Hematopoietic multipotent progenitor cell treated with erythropoietin and hydrocortisone succinate and interleukin-3 and kit ligand, for 4 days (in vitro differentiated cells): ENCODE measurements at places on chromosomes 16 and 17.

- no peak for DNase-seq
These were observed 52.0 kb upstream of the MMP2 start for GRCh38 chr16:55426865-55427484.

DNA sequence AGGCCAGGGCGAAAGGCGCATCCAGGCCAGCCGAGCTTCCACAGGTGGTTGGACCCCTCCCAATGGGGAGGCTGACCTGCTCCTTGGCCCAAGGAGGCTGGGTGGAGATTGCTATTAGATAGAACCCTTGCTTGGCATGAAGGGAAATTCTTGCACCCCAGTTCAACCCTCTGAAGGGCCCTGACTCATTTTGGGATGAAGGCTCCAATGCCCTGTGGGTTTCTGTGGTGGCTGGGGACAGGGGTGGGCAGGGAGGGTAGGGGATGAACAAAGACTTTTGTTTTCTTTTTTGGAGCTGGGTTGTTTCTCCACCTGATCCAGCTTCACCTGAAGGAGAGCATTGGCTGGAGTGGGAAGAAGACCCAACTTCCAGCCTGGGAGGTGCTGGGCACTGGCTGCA lies 16.7 kb upstream of the TBX21 start:
- no peak for DNase-seq

DNA sequence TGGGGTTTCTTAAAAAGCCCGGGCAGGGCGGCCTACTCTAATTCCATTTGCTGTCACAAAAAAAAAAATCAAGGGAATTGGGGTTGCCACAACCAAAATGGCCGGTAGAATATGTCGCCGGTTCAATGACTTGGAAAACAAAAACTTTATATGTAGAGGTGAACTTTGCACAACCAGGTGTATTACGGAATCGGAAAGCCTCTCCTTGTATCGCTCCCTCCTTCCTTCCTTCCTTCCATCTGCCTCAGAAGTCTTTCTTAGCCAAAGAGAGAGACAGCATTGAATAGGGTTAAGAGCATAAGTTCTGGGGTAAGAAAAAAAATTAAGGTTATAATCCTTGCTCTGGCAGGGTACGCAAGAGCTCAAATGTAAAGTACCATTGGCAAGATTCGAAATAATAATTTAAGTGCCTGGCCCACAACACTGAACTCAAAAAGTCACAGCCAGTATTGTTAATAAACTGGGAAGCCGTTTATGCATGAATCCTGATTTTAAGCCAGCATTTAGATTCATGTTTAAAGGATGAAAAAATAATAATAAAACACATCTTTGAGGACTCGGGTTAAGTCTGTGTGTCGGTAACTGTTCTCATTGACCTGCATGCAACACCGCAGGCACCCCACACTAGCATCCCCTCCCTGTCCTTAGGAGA lies 522 bp upstream of the GLG1 start:
- DNase-seq: no peak

GRCh38 chr17:804541-805435 lies 22.6 kb downstream of the MRM3 start:
- DNase-seq: no peak

DNA sequence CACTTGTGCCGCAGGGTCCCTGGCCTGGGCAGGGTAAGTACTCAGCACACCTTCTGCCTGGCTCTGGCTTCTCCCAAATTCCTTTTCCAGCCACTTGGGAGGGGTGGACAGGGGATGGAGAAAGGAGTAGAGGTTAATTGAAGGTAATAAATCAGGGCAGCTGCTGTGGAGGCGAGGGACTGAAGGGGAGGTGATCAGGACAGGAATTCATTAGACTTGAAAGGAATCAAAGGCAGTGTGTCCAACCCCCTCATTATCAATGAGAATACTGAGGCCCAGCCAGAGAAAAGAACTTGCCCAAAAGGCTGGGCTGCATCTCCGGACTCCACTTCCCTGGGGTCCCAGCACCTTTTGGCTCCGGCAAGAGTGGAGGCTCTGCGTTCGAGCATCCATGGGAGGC lies 2.4 kb downstream of the SOST start:
- DNase-seq: no peak

- DNase-seq: no peak
These were observed 156.0 kb upstream of the MAF start for GRCh38 chr16:79756571-79756970.
